Calu3 (cell line): ENCODE measurements at places on chromosomes 4 and X. TPM values are rescaled to one million over a fixed set of nuclear protein-coding genes. Genes with fewer than 3 reads are reported as not detected.

- no peak for DNase-seq
Observed at GRCh38 chr4:156084373-156084772, 130.7 kb upstream of the CTSO start.

- peak; percentile 12 for DNase-seq
Observed at GRCh38 chr4:30720021-30720660, at the start of gene PCDH7. PCDH7 (plus strand) TSS chr4:30720369; CDS start chr4:30721423, 1,054 bp downstream.

GRCh38 chr4:184347251-184348239 is 126.8 kb downstream of the IRF2 start:
- DNase-seq: peak; percentile 67

CDS1 gene
- total RNA-seq: 18.8 and 22.4 TPM in 2 replicates

PPP1R2C gene
- not detected in 2 replicates for total RNA-seq

C4orf54 gene
- total RNA-seq: not detected in 2 replicates

FGF13 gene
- total RNA-seq: not detected in 2 replicates
